Gastroesophageal sphincter (tissue), 4 donors: ENCODE measurements at places on chromosomes 3 and 15. TPM values are rescaled to one million over a fixed set of nuclear protein-coding genes. Genes with fewer than 3 reads are reported as not detected.

GRCh38 chr3:141441381-141442364, 45.2 kb upstream of the RASA2 start:
- ATAC-seq: peak; percentile 49
- H3K36me3 ChIP-seq: no peaks in the 10 kb centered on the region
- no peaks in the 10 kb centered on the region for H3K27me3 ChIP-seq
- peak overlapping the region; percentile 8 for H3K4me3 ChIP-seq
- peaks cover 15% of the 10 kb centered on the region for H3K4me1 ChIP-seq

DNA sequence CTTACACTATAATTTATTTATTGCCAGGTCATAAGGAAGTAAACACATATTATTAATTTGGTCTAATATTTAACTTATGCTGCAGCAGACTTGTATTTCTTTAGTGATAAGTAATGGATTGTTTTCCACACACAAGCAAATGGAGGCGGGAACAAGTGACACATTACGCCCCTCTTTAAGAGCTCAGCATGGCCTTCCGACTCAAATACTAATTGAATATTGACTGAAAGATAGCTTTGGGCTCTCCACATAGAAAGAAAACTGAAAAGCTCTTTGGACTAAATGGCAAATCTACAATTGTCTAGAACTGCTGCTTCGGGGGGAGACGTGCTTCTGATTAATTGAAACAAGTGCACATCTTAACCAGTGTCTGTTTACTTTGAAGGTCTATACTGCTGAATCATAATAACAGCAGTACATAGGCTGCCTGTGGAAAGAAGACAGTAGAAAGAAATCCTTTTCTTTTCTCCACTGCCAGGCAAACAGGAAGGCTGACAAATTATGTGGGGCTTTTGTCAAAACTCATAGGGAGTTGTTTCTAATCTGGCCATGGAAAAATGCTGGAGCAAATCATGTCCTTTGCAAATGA, 15.9 kb downstream of the CADPS start:
- no peak overlapping the region for H3K4me3 ChIP-seq
- no peak for ATAC-seq
- H3K27ac ChIP-seq: no peak overlapping the region
- H3K36me3 ChIP-seq: no peaks in the 10 kb centered on the region
- H3K27me3 ChIP-seq: no peaks in the 10 kb centered on the region
- no peaks in the 10 kb centered on the region for H3K4me1 ChIP-seq

GRCh38 chr3:156395961-156396710, 158.8 kb downstream of the SSR3 start:
- no peak overlapping the region for H3K27ac ChIP-seq
- ATAC-seq: no peak

DNA sequence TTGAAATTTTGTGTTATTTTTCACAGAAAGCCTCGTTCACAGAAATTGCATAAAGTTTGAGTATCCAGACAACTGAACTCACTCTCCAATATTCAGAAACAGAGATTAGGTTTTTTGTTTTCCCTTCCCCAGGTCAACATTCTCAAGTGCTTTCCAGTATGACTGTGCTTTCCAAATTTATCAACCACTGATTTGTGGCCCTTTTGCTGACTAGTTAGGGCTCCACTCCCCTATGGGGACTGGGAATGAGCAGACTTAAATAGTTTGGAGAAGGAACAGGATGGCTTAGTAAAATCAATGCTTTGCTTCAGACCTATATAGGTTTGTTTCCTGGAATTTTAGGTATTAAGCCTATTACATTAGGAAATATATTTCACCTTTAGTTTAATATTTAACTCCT, 38.2 kb upstream of the NAALADL2 start:
- H3K36me3 ChIP-seq: no peaks in the 10 kb centered on the region
- no peak overlapping the region for H3K27ac ChIP-seq
- no peaks in the 10 kb centered on the region for H3K27me3 ChIP-seq

- no peak for ATAC-seq
- H3K27me3 ChIP-seq: no peaks in the 10 kb centered on the region
- peaks cover 71% of the 10 kb centered on the region for H3K36me3 ChIP-seq
- no peaks in the 10 kb centered on the region for H3K4me1 ChIP-seq
- no peak overlapping the region for H3K27ac ChIP-seq
These were observed 131.6 kb downstream of the LRRK1 start for GRCh38 chr15:101050623-101051290.

GRCh38 chr15:40327457-40327856, 4.0 kb downstream of the INAFM2 start:
- H3K4me3 ChIP-seq: no peak overlapping the region
- no peaks in the 10 kb centered on the region for H3K27me3 ChIP-seq
- peak overlapping the region; percentile 98 for H3K27ac ChIP-seq
- no peaks in the 10 kb centered on the region for H3K36me3 ChIP-seq
- H3K4me1 ChIP-seq: peaks cover 17% of the 10 kb centered on the region
- ATAC-seq: no peak

DNA sequence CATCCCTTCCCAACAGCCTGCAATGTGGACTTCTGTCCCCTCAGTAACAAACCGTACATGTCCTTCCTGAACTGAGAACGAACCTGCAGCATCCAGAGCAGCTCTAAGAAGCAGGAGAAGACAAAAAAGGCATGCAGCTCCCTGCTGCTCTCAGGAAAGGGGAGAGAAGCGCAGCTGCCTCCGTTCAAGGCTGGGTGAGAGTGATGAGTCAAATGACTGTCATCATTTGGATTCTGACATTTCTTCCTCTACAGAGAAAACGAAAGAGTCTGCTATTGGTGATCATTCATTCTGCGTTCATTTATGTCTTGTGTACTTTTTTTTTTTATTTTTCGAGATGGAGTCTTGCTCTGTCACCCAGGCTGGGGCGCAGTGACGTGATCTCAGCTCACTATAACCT, 677.8 kb downstream of the FHIT start:
- no peaks in the 10 kb centered on the region for H3K27me3 ChIP-seq
- H3K27ac ChIP-seq: no peak overlapping the region
- H3K36me3 ChIP-seq: no peaks in the 10 kb centered on the region
- H3K4me1 ChIP-seq: no peaks in the 10 kb centered on the region

- no peak for ATAC-seq
- no peaks in the 10 kb centered on the region for H3K4me1 ChIP-seq
- H3K4me3 ChIP-seq: no peak overlapping the region
These were observed 84.0 kb upstream of the PXYLP1 start for GRCh38 chr3:141147657-141148056.

DNA sequence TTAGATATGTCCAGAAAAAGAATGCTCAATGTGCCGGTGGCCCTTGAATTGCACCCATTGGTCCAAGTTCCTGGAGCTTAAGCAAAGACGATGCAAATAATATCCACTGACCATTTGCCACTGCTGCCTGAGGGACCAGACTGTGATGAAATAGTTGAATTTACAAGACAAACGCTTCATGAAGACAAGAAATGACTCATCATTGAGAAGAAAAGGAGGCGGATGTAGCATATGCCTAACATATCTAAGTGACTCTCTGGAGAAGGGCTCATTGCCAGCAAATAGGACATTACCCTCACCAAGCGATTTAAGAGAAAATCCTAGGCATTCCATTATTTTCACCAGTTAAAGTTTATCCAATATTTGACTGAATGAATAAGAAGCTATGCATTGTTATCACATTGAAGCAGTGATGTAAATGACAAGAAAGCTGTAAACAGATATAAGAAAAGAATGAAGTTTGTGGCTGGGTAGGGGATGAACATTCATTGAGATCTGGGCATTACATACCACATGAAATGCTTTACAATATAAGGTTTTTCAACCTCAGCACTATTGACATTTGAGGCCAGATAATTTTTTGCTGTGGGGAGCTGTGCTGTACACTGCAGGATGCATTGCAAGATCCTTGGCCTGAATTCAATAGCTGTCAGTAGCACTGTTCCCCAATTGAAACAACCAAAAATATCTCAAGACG, 48.9 kb upstream of the CPNE4 start:
- H3K4me1 ChIP-seq: no peaks in the 10 kb centered on the region
- H3K36me3 ChIP-seq: no peaks in the 10 kb centered on the region
- H3K27ac ChIP-seq: no peak overlapping the region

DNA sequence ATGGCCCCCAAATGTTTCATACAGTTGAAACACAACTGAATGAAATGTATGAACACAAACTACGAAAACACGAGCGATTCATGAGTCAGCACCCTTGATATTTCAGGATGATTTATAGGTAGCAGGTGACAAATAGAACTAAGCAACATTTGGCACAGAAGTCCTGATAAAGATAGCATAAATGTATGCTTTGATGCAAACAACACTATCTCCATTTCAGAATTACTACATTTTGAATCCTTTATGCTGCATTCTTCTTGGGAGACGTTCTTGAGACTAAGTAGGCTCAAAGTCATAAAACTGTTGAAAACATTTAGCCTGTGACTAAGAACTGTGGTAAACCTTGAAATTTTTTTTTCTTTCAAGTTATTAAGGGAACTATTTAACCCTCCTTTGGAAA, 200.3 kb upstream of the ICE2 start:
- H3K27me3 ChIP-seq: no peaks in the 10 kb centered on the region
- ATAC-seq: no peak
- H3K4me3 ChIP-seq: no peak overlapping the region
- H3K4me1 ChIP-seq: peaks cover 6% of the 10 kb centered on the region
- H3K36me3 ChIP-seq: no peaks in the 10 kb centered on the region

DNA sequence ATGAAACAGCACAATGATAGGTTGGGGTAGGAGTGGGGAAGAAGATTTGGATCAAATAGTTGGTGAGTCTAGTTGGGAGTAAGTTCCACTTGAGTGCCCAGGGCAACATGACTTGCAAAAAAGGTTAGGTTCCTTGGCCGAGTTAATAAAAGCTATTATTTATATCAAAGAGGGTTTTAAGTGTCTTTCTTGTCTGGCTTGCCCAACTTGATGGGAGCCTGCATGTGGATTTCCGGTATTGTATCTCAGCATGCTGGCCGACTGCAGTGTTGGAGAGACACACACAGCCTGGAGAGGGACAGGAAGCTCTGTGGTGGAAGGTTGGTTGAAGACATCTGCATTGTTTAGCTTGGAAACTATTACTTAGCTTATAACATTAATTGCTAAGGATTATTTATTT, 449.5 kb upstream of the TBL1XR1 start:
- no peak overlapping the region for H3K4me3 ChIP-seq
- H3K27me3 ChIP-seq: no peaks in the 10 kb centered on the region
- ATAC-seq: no peak
- H3K36me3 ChIP-seq: no peaks in the 10 kb centered on the region
- no peaks in the 10 kb centered on the region for H3K4me1 ChIP-seq

GRCh38 chr3:152060701-152061100, 187.3 kb downstream of the SUCNR1 start:
- no peaks in the 10 kb centered on the region for H3K27me3 ChIP-seq
- H3K4me3 ChIP-seq: no peak overlapping the region
- H3K36me3 ChIP-seq: no peaks in the 10 kb centered on the region
- ATAC-seq: no peak
- peaks cover 16% of the 10 kb centered on the region for H3K4me1 ChIP-seq

- H3K27ac ChIP-seq: no peak overlapping the region
- H3K36me3 ChIP-seq: no peaks in the 10 kb centered on the region
- H3K4me3 ChIP-seq: no peak overlapping the region
- H3K4me1 ChIP-seq: no peaks in the 10 kb centered on the region
- ATAC-seq: no peak
- no peaks in the 10 kb centered on the region for H3K27me3 ChIP-seq
These were observed 62.7 kb downstream of the ASTE1 start for GRCh38 chr3:130963878-130964277.

DNA sequence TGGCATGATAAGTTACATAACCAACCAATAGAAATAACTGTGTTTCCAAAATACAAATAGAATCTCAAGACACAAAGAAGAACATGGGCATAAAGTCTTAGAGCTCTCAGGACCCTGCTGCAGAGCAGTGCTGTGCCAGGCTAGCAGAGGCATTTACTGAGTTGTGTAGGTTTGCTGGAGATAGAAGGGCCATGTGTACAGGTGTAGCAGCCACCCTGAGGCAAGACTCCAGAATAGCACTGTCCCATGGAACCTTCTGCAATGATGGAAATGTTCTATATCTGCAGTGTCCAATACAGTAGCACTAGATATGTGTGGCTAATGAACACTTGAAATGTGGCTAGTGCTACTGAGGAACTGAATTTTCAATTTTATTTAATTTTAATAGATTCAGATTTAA, 267.0 kb upstream of the UMPS start:
- H3K27me3 ChIP-seq: no peaks in the 10 kb centered on the region
- H3K36me3 ChIP-seq: no peaks in the 10 kb centered on the region
- no peak overlapping the region for H3K27ac ChIP-seq
- ATAC-seq: no peak

- H3K4me1 ChIP-seq: peaks cover 5% of the 10 kb centered on the region
- peak overlapping the region; percentile 67 for H3K27ac ChIP-seq
- no peaks in the 10 kb centered on the region for H3K27me3 ChIP-seq
- H3K36me3 ChIP-seq: no peaks in the 10 kb centered on the region
These were observed 365.6 kb downstream of the TIGIT start for GRCh38 chr3:114659109-114660061.

- H3K27me3 ChIP-seq: no peaks in the 10 kb centered on the region
- no peaks in the 10 kb centered on the region for H3K36me3 ChIP-seq
- H3K4me1 ChIP-seq: peaks cover 14% of the 10 kb centered on the region
- no peak for ATAC-seq
- no peak overlapping the region for H3K4me3 ChIP-seq
- H3K27ac ChIP-seq: no peak overlapping the region
These were observed 111.8 kb downstream of the ASB7 start for GRCh38 chr15:100714034-100714748.

DNA sequence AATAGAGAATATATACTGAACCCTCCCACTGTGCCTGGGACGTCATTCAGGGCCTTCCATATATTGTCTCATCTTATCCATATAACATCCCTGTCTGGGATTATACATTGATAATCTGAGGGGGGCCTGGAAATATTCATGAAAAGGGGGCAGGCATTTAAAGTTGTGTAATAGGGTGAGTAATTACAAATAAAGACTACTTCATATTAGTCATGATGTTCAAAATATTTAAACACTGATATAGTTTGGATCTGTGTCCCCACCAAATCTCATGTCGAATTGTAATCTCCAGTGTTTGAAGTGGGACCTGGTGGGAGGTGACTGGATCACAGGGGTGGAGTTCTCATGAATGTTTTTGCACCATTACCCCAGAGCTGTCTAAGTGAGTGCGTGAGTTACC, 97.8 kb downstream of the AQP9 start:
- no peaks in the 10 kb centered on the region for H3K36me3 ChIP-seq
- no peak overlapping the region for H3K27ac ChIP-seq
- no peak overlapping the region for H3K4me3 ChIP-seq
- H3K4me1 ChIP-seq: no peaks in the 10 kb centered on the region
- H3K27me3 ChIP-seq: no peaks in the 10 kb centered on the region
- no peak for ATAC-seq

SPPL2A gene
- total RNA-seq: 140 TPM

B3GNT5 gene
- 5.0 TPM for total RNA-seq

SHC4 gene
- total RNA-seq: 2.0 TPM

AMOTL2 gene
- total RNA-seq: 93.2 TPM

SENP2 gene
- 32.4 TPM for total RNA-seq

MUC4 gene
- total RNA-seq: not detected

GOLGA6A gene
- 0.31 TPM for total RNA-seq

GABRR3 gene
- total RNA-seq: not detected

TMCO5A gene
- not detected for total RNA-seq

SMCO1 gene
- total RNA-seq: not detected

GOLGA6L10 gene
- total RNA-seq: 0.93 TPM

CLSTN2 gene
- 6.6 TPM for total RNA-seq
